NCI-H82 (cell line): ENCODE measurements at places on chromosomes 2 and 18.
A peak's percentile ranks its signal among the peaks of the same experiment; 100 is the strongest.

- no peak for DNase-seq
Measured at GRCh38 chr18:59743566-59743965, 46.3 kb upstream of the CCBE1 start.

GRCh38 chr2:29202819-29203495, 87.7 kb downstream of the CLIP4 start:
- DNase-seq, result no peak

DNA sequence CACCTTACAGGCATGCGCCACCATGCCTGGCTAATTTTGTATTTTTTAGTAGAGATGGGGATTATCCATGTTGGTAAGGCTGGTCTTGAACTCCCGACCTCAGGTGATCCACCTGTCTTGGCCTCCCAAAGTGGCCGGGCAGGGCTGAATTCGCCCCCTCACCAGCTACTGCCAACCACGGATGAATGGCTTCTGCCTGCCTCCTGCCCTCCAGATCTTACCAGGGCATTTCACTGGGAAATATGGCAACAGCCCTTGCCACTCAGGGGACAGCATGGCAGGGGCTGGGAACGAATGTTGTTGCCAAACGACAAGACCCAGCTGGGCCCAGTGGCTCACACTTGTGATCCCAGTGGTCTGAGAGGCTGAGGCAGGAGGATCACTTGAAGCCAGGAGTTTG, 1.8 kb upstream of the ALPP start:
- DNase-seq, result no peak

GRCh38 chr2:200750323-200750910, 61.3 kb upstream of the BZW1 start:
- no peak for DNase-seq

DNA sequence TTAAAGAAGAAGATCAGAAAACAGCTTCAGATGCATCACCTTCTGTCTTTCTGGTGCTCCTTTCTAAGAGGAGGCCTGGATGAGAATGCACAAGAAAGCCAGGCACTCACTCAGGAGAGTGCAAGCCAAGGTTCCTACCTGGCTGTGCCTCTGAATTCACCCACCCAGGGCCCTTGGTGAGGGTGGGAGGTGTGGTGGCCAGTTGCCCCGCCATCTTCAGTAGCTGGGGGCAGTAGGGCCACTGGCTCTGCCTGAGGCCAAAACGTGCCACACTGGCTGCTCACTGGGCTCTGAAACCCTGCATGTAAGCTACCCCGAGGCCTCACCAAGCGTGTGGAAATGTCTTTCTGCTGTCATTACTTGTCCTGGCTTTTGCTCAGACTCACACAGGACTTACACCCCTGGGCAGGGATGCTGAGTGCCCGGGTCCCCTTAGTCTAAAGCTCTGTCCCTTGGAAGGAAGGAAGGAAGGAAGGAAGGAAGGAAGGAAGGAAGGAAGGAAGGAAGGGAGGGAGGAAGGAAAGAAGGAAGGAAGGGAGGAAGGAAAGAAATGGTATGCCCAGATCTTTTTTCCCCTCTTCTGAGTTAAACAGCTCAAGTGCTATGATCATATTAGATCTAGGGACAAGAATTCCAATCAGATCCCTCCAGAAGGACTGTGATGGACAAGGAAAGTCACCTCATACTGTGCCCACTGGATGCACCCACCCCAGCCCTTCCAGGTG, 8.5 kb upstream of the LBH start:
- no peak for DNase-seq

GRCh38 chr2:108399479-108399878, 21.7 kb downstream of the SULT1C4 start:
- DNase-seq, result no peak

DNA sequence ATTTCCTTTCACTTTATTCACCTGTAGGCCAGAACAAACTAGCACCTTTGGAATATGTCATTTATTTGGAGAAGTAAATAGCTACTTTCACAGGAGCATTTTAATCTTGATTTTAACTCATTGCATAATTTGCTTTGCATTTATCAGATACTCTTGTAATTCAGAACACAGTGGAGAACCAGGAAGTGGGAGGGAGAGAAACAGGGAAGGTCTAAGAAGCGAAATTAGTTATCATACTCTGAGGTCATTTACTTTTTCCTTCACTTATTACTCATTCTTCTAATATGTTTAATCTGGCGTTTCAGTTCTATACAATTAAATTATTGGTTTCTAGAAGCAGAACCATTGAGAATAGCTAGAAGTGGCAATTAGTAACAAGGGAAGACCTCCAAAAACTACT, 20.7 kb downstream of the RBM44 start:
- DNase-seq, result no peak

DNA sequence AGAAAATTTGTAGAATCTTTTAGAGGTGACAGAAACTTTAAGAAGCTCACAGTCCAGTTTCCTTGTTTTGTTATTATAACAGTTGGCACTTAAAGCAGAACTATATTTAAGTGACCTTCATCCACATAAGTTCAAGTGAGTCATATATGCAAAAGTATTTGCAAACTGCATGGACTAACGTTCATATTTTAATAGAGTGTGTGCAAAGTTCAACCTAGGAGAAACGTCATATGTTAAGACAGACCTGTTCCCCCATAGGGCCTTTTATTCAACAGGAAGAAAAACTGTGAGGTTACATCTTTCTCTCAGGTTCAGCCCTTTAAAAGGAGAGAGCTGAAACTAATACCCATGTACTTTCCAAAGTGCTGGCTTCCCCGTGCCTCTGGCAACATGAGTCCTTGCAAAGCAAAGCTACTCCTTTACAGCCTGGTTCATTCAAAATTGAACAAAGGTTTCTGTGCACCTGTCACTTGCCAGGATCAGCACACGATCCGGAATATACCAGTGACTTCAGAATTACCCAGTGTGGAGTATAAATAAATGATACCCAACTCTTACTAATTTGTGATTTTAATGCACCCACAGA, 280.0 kb upstream of the RAB12 start:
- no peak for DNase-seq

DNA sequence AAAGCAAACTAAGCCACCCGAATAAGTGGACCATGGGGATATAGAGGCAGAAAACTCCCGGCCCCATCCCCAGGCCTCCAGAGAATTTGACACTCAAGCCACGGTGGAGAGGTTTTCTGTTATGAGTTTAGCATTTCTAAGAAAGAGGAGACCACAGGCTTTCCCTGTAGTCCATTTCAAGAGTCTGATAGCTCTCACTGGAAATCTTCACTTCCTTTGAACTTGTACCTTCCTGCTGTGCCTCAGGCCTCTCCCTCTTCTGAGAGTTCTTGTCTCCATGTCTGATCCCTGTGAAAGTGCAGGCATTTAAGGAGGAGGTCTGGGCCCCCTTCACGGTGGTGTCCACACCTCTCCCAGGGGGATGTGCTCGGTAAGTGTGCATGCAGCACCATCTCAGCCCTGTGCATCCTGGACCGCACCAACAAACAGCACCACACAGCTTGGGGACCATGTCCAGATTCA, 113.7 kb downstream of the BCL2 start:
- no peak for DNase-seq

GRCh38 chr2:97718051-97718882, 4.9 kb downstream of the ZAP70 start:
- no peak for DNase-seq

DNA sequence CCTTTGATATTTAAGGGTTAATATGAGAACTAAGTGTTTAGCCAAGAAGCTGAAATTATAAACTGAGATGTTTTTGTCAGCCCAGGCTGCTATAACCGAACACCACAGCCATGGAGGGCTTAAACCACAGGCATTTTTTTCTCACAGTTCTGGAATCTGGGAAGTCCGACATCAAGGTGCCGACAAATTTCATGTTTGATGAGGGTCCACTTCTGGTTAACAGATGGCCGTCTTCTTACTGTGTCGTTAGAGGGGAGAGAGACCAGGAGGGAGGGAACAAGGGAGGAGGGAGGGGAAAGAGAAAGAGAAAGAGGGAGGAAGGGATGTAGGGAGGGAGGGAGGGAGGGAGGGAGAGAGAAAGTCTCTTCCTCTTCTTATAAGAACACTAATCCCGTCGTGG, 6.5 kb upstream of the CNDP2 start:
- DNase-seq, result peak; percentile 37

DNA sequence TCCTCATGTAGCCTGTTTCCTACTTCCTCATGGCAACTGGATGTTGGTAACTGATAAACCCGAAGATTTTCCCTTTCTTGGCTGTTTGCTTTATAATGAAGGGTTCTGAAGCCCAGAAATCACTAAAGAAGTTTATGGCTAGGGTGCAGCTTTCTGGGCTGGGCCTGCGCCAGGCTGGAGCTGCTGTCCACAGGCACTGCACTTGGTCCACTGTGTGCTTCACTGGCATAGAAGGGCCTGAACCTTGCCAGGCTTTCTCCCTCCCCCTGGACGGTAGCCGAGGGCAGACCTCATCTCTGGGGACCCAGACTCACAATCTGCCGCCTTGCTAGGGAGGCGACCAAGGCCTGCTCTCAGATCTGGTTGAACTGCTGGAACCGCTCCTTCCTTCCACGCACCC, 133.3 kb upstream of the SPRED2 start:
- DNase-seq, result no peak

GRCh38 chr2:109172556-109173105, 43.6 kb downstream of the SH3RF3 start:
- DNase-seq, result no peak

GRCh38 chr2:124001696-124002430, 23.2 kb upstream of the CNTNAP5 start:
- DNase-seq, result no peak

- no peak for DNase-seq
Measured at GRCh38 chr18:23864624-23865023, 149.9 kb upstream of the TTC39C start.

- DNase-seq, result no peak
Measured at GRCh38 chr2:191158747-191159146, 8.0 kb upstream of the STAT4 start.

GRCh38 chr2:8455236-8456150, 226.4 kb upstream of the ID2 start:
- DNase-seq, result no peak

GRCh38 chr2:11676640-11677039, 6.6 kb upstream of the NTSR2 start:
- DNase-seq, result peak; percentile 47

DNA sequence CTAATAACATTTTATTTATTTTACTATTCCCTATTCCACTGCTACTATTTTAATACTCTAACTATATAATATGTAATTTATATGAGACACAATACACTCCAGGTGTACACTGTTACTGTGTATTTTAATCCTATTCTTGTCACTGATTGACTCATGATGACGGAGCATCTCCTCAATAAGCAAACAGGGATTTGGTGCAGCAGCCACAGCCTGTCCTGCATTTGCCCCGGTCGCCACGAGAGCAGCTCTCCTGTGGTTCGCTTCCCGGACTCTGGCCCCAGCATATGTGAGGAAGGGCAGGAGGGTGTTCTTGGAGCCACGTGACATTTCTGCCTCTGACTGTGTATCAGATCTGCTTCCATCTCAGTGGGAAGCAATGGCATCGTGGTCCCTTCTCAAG, 74.1 kb upstream of the PXDN start:
- DNase-seq, result no peak

- no peak for DNase-seq
Measured at GRCh38 chr2:9712263-9712662, 81.5 kb upstream of the YWHAQ start.

DNA sequence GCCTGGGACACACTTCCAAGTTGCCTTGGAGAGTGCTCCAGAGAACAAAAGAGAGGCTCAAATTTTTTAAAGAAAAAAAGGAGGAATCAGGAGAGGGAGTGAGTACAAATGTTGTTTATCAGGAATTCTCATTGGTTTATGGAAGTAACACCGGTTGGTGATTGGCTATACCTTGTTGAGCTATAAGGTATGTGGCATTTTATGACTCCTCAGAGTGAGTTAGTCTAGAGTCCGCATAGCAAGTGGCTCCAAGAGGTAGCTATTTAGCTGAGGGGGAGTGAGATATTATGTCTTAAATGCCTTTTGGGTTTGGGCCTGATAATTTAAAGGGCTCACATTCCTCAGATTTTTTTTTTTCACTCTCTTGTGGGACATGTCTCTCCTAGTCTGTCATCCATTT, 85.7 kb downstream of the ARHGEF4 start:
- DNase-seq, result no peak

DNA sequence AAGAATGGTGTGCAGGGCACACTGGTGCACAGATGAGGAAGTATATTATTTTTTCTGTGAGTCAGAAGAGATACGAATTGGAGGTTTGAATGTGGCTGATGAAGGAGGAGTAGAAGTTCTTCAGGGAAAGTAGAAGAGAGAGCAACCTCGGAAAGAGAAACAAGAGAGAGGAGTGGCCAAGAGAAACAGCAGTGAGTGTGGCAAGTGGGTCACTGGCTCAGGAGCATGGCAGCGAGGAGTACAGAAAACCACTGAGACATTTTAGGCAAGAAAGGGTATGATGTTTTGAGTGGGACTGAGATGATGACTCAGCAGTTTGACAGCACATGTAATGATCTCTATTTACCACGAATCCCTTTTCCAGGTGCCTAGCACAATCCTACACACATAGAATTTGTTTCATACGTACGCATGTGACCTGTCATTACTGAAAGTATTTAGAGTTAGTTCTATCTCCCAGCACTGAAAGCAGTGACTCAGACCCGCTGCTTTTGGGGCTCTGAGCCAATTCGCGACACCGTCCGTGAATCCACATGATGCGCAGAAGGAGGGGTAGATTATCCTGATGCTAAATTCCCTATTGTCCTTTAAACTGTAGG, 915.4 kb downstream of the DCDC2C start:
- DNase-seq, result no peak

DNA sequence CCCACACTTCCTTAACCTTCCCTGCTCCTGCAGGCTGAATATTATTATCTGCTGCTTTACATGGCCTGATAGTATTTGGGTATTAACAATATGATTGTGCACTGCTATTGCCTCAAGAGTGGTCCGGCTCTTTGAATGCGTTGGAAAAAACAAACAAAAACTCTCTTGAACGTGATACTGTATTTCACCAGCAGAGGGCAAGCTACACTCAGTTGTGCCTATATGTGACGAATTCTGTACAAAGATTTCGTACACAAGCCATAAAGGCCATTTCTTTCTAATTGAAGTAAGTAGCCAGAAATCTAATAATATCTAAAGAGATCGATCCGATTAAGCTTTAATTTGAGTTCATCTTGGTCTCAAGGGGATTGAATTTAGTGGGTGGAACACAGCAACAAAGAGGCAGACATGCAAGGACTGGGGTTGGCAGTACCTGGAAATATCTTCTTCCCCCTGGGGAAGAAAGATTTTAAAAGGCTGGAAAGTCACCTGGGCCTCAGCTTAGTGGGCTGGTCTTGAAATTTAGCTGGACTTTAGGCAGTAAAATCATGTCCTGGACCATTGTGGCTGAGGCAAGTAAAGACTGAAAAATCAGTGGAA, 49.3 kb upstream of the RAB6D start:
- peak; percentile 78 for DNase-seq

DNA sequence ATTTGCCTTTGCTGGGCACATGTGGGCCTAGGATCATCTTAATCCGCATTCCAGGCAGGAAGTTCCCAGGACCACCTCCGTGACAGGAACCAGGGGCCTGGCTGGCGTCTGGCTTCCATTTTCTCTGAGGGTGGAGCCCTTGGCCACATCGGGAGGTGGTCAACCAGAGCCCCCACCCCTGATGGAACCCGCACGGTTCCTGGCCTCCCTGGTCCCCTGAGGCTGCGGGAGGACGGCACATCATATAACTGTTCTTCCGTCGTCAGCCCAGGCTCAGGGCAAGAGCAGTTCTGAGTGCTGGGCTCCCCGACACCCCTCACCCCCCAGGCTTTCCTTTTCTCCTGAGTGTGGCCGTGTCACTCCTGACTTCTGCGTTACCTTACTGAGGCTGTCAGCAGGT, 13.5 kb downstream of the ESPNL start:
- no peak for DNase-seq

GRCh38 chr2:211709389-211709788, 829.2 kb downstream of the ERBB4 start:
- no peak for DNase-seq

- DNase-seq, result peak; percentile 23
Measured at GRCh38 chr18:44803019-44803650, 122.4 kb downstream of the SETBP1 start.
